NCI-H2029 treated with DMSO at 0.1 percent for 48 hours (cell line): ENCODE measurements at places on chromosomes 3 and 15.

GRCh38 chr3:27281671-27282150 lies 87.5 kb downstream of the NEK10 start:
- DNase-seq, result no peak

GRCh38 chr3:20091331-20092047 lies 51.2 kb downstream of the KAT2B start:
- DNase-seq, result no peak

DNA sequence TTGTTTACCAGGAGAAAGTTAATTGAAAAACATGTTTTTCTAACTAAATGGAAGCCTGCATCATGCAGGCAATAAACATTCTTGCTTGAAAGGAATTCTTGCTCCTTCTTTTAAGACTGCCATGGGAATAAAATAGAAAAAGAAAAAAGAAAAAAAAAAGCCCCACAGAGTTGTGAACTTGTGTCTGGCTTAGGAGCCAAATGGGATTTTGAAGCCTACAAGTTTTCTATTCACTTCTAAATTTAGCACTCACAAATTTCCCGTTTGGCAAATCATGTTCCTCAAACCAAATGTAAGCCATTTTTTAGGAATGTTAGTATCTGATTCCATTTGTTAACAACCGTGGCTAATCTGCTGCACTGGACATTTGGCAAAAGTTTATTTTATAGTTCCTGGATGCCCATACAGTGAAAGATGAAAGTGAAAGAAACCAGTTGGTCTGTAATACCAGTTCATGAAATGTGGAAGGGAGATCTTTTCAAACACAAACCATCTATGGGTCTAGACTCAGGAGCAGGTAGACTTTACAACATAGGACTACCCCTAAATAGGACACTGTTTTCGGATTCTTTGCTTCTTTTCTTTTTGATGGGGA lies 133.8 kb upstream of the GMNC start:
- no peak for DNase-seq

GRCh38 chr3:143727391-143727790 lies 120.9 kb downstream of the SLC9A9 start:
- DNase-seq, result no peak
